ENCODE measurements at places on chromosomes 1 and 21.

GRCh38 chr1:17274186-17275170, 25.6 kb downstream of the PADI3 start:
- DNase-seq: no peak

DNA sequence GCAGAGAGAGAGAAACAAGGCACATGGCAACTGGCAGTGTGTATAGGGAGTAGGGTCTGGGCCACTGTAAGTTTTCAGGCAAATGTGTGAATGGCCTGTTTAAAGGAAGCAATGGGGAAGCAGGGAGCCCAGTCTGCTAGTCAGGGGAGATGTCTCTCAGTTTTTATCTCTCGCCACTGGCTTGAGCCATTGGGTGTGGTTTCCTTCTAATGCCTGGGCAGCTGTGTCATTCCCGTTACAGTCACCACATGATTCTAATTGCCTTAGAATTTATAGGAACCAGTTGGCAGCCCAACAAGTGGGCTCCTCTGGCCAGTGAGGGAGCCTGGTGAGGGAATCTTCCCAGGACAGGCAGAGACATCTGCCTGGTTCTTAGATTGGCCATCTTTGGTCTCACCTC, 182.4 kb downstream of the DISC1 start:
- no peak for DNase-seq

DNA sequence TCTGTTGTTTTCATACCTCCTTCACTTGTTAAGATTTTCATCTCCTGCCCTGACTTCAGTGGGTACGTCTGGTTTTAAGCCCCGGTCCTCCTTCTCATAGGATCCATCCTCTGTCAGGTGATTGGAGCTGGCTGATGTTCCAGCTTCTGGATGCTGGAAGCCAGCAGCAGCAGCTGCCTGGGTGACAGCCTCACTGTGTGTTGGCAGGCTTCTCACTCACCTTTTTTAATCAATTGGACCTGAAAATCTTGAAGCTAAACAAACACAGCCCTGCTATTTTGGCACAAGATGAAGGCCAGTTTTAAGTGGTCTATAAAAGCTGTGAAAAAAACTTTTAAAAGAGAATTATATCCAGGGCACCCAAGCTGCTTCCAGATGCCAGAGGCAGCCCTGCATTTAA, 181.0 kb downstream of the DISC1 start:
- DNase-seq: no peak

GRCh38 chr1:169572187-169572586, 14.1 kb downstream of the F5 start:
- no peak for DNase-seq

- DNase-seq: no peak
Measured at GRCh38 chr1:42618866-42619265, 39.4 kb upstream of the PPIH start.

- DNase-seq: no peak
Measured at GRCh38 chr1:182339684-182340083, 51.9 kb downstream of the GLUL start.

DNA sequence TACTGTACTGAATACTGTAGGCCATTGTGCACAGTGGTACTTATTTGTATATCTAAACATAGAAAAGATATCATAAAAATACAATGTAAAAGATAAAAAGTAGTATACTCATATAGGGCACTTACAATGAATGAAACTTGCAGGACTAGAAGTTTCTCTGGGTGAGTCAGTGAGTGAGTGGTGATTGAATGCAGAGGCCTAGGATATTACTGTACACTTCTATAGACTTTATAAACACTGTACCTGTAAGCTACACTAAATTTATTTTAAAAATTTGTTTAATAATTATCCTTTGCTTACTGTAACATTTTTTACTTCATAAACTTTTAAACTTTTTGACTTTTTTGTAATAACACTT, 82.5 kb downstream of the FGGY start:
- no peak for DNase-seq

DNA sequence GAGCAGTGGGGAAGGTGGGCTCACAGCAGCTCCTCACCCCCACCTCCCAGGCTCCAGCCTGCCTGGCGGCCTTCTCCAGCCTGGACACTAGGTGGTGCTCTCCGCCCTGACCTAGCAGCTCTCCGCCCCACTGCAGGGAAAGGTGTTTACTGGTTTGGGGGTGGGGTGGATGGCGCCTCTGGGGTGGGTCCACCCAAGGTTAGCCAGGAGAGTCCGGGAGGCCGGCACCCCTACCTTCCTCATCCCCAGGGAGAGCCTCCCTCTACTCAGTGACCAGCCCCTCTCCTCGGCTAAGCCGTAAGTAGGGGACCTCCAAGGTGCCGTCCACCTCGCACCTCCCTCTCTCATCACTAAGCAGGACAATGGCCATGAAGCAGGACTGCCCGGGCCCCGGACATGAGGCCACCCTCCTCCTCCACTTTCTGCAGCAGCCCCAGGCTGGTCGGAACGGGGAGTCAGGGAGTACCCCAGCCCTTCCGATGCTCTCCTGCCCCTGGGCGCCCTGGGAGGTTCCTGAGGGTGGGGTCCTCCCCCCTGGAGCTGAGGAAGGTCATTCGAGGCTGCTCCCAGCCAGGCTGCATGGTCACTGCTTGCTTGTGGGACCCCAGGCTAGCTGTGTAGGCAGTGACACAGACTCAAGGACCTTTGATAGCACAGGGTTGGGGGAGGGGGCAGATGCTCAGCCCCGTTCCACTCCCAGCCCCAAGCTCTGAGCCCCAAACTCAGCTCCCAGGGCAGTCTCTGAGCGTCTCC, 101.4 kb upstream of the VAMP3 start:
- peak; percentile 65 for DNase-seq

- no peak for DNase-seq
Measured at GRCh38 chr1:232597721-232598120, 32.2 kb downstream of the SIPA1L2 start.

DNA sequence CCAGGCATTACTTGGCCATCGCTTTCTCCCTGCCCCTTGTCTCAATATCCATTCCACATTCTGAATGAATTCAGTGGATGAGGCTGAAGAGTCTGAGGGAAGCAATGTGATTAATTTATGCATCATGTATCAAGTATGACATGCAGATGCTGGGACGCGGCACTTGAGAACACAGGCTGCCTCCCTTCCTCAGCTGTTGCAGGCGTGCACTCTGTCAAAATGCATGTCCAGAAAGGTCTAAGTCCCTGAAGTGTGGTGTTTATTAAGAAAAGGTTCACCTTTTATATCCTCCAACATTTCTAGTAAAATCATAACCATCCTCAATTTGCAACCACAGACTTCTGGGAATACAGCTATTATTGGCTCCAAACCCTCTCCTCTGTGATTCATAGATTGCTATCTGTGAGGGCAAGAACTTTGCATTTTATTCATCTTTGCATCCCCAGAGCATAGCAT, 22.6 kb upstream of the RAB3GAP2 start:
- DNase-seq: no peak

- peak; percentile 39 for DNase-seq
Measured at GRCh38 chr1:236868625-236869467, 73.8 kb downstream of the MTR start.

DNA sequence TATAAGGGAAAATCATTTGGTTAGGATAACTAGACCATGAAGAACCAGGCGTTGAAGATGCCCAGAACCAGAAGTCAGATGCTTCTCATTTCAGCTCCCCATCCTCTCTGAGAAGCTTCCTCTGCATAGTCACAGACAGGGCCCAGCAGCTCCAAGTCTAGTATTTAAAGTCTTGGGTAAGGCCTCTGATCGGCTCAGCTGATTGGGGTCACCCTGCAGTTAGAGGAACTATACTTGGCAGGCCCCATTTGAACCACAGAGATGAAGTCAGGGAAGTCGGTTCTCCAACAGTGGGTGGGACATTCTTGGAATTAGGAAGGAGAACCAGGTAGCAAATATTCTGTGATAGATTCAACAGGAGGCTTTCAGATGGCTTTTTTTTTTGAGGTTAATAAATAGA, 48.3 kb downstream of the SLC22A15 start:
- DNase-seq: no peak

DNA sequence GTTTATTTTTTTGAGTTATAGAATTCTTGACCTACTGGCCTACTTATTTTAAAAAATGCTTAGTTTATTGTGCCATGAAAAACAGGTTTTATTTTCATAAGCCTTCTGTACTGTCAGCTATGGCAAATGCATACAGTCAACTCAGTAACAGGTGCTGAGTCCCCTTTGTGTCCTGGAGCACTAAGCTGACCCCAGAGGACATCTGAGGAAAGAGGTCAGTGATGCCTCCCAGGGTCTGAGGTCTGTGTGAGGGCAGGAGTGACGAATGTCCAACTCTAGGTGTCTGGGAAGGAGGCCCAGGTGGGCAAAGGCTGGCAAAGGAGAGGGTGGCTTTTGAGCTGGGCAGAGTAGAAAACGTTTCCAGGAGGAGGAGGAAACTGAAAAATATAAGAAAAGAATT, 7.8 kb upstream of the TMEM201 start:
- DNase-seq: no peak

- no peak for DNase-seq
Measured at GRCh38 chr21:43208561-43209332, 39.9 kb downstream of the CRYAA start.

- DNase-seq: no peak
Measured at GRCh38 chr1:214976665-214977064, 105.9 kb upstream of the KCNK2 start.

DNA sequence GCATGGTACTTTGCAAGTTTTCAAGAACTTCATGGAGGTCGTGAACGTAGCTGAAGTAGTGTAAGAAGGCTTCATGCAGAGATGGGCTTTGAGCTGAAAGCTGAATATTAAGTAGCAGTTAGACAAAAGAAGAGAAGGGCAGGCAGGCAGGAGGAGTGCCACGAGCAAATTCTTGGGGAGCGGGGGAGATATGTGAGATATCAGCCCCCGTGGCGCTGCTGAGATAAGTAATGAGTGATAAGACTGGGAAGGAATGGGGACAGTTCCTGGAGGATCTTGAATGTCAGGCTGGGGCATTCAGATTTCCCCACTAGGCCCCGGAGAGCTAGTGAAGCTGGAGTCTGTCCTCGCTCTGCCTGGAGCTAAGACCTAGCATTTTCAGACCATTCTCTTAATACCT, 27.9 kb upstream of the KIRREL1 start:
- no peak for DNase-seq

GRCh38 chr1:37244815-37245214, 210.5 kb upstream of the GRIK3 start:
- DNase-seq: no peak

- no peak for DNase-seq
Measured at GRCh38 chr1:100130552-100131077, 2.1 kb downstream of the SASS6 start.

GRCh38 chr1:242002072-242002471, 3.2 kb upstream of the MAP1LC3C start:
- DNase-seq: no peak

DNA sequence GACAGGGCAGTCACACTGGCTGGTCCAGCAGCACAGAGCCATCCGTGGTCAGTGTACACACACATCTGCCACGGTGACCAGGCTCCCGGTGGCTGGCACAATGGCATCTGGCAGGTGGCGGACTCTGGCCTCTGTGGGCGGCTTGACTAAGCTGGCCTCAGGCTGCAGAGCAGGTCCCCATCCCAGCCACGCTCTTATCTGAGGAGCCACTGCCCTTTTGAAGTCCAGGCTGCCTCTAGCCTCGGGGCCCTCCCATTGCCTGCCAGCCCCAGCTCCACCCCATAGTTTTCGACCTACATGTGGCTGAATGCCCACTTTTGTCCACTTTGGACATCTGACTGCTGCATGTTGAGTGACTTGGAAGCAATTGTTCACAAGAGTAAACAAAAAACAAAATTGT, 29.9 kb upstream of the EDN2 start:
- no peak for DNase-seq

DNA sequence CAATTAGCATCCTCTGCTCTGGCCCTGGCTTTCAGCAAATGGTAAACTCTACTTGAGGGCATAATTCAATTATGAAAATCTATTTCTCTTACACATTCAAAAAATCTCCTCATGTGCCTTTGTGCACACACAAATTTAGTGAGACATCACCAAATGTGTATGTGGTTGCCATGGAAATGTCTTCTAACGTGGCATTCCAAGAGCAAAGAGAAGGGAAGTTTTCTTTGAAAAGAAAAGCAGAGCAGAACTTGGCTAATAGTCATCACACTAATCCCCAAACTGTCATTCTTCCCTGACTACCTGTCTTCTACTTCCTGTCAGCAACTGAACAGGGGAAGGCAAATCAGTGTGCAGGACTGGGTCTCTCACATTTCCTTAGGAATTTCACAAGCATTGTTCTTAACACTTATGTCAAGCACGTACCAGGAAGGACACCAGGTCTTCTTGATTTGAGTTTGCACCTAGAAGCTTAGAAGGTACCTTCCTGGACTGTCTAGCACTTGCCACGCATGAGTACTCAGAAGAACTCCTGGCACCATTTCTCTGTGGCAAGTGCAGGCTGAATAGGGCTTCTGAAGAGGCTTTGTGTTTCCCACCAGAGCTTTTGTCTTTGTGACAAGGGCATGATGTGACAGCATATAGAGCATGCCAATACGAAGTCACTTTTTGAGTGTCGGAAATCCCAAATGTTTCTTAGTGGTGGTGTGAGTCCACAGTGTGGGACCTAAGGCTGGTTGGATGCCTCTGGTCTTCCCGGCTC, 32.3 kb downstream of the MAN1C1 start:
- no peak for DNase-seq

GRCh38 chr1:209356976-209357377, 226.5 kb upstream of the CAMK1G start:
- no peak for DNase-seq

DNA sequence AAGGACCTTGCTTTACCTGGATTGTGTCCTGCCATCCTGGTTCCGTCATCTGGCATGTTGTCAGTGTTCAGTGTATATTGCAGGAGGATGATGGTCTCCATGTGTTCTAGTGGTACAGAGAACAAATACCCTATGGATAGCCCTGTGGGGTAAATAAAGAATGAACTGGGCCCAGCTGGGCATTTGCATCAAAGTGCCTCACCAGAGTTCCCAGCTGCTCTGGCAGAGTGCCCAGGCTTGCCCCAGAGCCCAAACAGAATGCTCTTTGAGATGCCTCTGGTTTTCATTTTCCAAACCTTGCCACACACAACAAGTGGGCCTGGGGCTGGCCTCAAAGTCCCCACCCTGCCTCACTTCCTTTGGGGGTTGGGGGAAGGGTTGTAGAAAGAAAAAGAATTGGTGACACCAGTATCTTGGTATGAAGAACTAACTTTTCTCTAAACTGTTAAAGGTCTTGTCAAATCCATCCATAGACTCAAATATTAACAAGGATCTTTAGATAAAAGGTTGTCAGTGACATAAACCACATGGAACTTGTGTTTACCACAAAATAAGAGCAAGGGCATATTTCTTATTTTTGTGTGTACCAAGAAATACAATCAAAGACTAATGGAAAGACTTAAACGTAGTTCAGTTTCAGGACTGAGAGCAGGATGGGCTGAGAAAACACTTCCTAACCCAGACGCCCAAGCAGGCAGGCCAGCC, 82.2 kb downstream of the LMO4 start:
- DNase-seq: no peak

DNA sequence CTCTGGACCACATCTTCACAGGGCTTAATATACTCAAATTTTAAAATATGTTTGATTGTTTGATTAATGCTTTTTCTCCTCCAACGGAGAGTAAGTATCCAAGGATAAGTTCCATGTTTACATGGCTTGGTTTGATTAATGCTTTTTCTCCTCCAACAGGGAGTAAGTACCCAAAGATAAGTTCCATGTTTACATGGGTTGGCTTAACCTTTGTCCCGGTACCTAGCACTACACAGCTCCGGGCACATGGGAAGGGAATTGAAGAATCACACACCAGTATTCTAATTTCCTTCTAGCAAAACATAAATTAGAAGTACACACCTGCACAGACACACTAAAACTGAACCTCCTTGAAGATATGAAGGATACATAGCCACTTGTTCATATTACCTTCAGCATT, 77.5 kb downstream of the ARID4B start:
- DNase-seq: no peak

- no peak for DNase-seq
Measured at GRCh38 chr1:183515002-183515689, 42.8 kb downstream of the SMG7 start.

All from activated naive CD4-positive, alpha-beta T cell treated with anti-CD3 and anti-CD28 coated beads, Interleukin-2, amount 50 U/mL, for 16 hours (primary cell).